Fibroblast of skin of right quadriceps (primary cell): ENCODE measurements at places on chromosomes 5 and 9.

- peak; percentile 97 for DNase-seq
Observed at GRCh38 chr5:138178516-138179276, at the start of the genes BRD8 and KIF20A. BRD8 (minus strand) TSS chr5:138178630; CDS start chr5:138178614, 16 bp downstream. KIF20A (plus strand) TSS chr5:138179112; CDS start chr5:138179681, 569 bp downstream.

GRCh38 chr5:135450336-135450735, 1.8 kb downstream of the TIFAB start:
- DNase-seq: no peak

- DNase-seq: no peak
Observed at GRCh38 chr9:123620239-123620638, 264.2 kb downstream of the CRB2 start.

DNA sequence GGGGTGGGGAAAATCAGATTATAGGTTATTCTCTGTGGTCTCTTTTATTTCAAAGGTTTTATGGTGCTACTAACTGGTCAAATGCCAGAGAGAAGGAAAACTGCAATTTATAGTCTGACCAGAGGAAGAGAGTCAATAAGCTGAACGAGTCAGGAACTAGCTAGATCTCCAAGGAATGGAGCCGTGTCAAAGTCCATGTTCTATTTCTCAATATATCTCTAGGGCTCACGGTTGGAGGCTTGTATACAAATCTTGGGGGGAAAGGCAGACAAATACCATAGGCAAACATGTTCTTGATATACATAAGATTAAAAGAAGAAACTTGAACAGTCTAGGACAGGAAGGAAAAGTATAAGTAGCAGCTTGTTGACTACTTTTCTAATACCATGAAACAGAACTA, 627.1 kb downstream of the PDE4D start:
- DNase-seq: no peak

GRCh38 chr5:78235289-78235688, 59.2 kb downstream of the AP3B1 start:
- peak; percentile 2 for DNase-seq

DNA sequence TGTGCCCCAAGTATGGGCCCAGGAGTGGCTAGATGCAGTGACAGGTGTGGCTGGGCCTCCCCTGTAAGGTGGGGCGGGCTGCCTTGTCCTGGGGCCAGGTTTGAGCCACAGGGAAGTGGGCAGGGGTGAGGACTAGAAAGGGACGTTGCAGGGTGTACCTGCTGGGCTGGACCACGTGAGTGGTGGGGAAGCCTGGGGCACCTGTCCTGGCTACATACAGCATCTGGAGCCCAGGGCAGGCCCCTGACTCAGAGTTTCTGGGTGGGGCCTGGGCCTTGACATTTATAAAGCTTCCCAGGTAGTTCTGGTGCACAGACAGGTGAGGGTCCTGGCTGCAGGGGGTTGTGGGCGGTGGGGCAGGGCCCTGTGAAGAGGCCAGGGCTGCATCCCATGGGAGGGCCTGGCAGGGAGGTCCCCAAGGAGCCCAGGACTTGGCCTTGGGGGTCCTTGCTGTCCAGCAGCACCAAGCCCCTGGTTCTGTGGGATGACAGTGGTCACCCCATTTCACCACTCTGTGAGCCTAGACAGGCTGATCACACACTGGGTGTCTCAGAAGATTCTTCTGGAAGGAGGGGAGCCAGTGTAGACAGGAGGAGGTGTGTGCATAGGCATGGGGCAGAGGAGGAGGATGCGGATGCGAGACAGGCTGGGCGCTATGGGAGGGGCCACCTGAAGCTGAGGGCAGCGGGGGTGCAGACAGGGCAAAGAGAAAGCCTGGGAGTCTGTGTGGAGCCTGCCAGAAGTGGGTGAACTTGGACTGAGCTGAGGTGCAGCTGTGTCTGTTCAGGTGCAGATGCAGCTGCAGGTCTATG, 94.0 kb downstream of the PHF2 start:
- peak; percentile 13 for DNase-seq

GRCh38 chr5:18970000-18970399, 1018.0 kb downstream of the CDH18 start:
- DNase-seq: no peak

GRCh38 chr5:143249851-143250250, 153.6 kb downstream of the NR3C1 start:
- DNase-seq: no peak

GRCh38 chr5:119328753-119329602, 26.8 kb upstream of the TNFAIP8 start:
- DNase-seq: peak; percentile 91

DNA sequence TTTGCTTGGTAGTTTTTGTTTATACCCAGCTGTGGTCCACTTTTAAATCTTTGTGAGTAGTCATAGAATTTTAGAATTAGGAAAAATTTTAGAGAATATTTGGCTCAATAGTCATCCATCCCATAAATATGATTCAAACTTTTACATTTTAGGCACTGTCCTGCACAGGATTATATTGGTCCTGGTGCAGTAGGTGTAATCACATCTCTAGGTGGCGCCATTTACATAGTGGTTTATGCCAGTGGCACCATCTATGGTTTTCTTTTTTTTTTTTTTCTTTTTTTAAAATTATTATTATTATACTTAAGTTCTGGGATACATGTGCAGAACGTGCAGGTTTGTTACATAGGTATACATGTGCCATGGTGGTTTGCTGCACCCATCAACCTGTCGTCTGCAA, 260.7 kb upstream of the KCNN2 start:
- peak; percentile 40 for DNase-seq

DNA sequence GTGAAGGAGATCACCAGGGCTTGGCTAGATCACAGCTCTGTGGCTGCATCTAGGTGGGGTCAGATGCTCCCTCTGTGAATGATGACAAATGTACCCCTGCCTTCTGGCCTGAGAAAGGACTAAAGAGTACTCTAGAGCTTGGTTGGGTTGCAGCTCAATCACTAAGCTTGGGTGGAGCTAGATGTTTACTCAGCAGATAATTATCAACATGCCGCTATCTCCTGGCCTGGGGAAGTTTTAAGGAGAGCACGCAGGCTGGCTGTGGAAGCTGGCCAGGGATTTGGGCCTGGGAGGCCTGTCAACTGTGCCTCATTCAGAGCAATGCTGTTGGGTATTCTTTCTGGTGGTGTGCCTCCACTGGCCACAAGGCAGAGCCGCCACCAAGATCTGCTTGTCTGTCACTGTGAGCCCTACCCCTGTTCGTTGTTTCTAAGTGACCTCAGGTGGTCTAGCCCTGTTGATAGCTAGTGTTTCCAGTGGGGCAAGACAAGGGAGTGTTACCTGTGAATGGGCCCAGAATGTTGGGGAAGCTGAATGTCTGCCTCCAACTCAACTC, 181.7 kb downstream of the ADGRV1 start:
- DNase-seq: no peak

DNA sequence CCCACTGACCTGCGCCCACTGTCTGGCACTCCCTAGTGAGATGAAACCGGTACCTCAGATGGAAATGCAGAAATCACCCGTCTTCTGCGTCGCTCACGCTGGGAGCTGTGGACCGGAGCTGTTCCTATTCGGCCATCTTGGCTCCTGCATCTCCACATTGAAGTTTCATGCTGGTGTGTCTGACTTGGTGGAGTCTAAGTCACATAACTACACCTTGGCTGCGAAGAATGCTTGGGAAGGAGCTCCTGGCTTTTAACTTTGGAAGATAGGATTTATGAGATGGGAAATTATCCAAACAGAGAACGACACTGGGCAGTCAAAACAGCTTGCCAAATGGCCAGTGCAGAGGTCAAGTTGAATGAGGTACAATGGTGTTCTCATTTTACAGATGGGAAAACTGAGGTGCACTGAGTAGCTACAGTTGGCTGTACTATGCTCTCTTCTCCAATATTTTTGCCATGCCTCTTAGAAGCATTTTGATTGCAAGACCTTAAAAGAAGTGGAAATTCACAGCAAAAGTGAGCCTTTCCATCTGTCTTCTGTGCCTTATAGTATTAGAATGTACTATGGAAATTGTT, 36.7 kb downstream of the CCDC192 start:
- no peak for DNase-seq

DNA sequence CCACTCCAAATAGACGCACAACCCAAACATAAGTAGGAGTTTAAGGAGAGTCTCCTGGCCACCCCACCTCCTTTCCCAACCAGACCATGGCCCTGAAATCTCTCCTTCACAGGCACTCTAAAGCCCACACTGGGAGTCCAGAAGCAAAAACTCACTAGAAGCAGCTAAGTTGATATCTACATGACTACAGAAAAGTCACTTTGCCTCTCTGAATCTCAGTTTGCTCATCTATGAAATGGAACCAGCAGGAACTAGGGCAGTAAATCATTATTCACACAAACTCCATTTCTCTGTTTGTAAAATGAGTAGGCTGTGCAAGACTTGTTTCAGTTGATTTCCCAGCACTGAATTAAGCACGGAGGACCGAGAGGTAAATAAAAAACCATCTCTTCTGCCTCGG, 4.1 kb upstream of the WWC1 start:
- DNase-seq: no peak

- DNase-seq: peak; percentile 83
Observed at GRCh38 chr9:70924895-70925547, 196.4 kb downstream of the TRPM3 start.

- DNase-seq: no peak
Observed at GRCh38 chr5:15683332-15683731, 183.4 kb downstream of the FBXL7 start.

GRCh38 chr5:169139480-169140050, 161.4 kb downstream of the SLIT3 start:
- DNase-seq: no peak

GRCh38 chr5:37951946-37952721, 112.3 kb upstream of the GDNF start:
- no peak for DNase-seq

GRCh38 chr5:88515881-88516819, 247.5 kb upstream of the TMEM161B start:
- DNase-seq: no peak

- no peak for DNase-seq
Observed at GRCh38 chr5:164332349-164333196, 827.2 kb downstream of the MAT2B start.

GRCh38 chr5:121497176-121497575, 354.5 kb upstream of the FTMT start:
- peak; percentile 6 for DNase-seq

GRCh38 chr5:5800801-5801761, 378.6 kb downstream of the ICE1 start:
- DNase-seq: no peak

DNA sequence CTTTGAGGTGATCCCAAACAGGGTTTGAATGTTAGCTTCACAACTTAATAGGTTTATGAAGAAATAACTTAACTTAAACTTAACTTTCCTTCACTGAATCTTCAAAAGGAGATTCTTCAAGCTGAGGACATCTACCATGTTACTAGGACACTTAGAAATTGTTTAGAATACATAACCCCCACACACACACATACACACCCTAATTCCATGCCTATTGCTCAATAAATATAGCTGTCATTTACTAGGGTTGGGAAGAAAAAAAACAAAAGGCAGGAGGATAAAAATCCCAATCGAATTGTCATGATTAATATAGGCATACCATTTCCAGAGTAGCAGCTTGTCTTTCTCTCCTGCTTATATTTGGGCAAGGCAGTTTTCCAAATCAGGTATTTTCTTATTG, 68.3 kb downstream of the ALDH1A1 start:
- no peak for DNase-seq

- DNase-seq: peak; percentile 85
Observed at GRCh38 chr5:158609333-158610050, 490.2 kb downstream of the EBF1 start.

DNA sequence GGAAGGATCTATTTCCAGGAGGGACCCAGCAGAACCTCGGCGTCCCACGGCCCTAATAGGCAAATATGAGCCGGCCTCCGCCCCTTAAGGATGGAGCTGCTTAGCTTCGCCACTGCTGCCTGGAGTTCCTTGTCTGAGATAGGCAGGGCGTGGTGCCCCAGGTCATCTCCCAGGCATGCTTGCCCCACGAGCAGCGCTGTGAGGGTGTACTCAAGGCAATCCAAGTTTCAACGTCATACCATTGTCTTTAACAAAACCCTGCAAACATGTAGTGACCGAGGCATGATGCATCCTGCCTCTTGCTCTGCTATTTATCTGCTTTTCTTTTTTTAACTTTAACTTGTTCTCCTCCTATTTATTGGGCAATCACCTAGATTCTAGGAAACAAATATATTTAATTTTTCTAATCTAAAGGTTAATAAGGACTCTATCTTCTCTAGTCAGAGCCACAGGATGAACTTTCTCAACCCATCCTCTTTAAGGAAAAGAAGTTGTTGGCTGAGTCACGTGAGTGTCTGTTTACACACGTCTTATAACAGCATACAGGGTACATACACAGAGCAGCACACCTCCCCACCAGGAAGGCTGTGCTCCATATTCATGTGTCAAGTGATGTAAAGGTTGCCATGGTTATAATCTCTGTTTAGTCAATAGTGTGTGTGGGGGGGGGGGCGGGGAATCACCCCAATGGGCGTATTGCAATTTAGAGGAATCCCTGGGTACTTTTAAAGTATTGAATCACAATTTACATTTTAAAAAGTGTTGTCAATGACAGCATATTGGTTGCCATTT, 27.3 kb upstream of the ZSWIM6 start:
- peak; percentile 74 for DNase-seq

- DNase-seq: no peak
Observed at GRCh38 chr5:73749485-73750270, 123.7 kb downstream of the ARHGEF28 start.

GRCh38 chr9:132575005-132575609, 7.3 kb upstream of the BARHL1 start:
- peak; percentile 73 for DNase-seq

DNA sequence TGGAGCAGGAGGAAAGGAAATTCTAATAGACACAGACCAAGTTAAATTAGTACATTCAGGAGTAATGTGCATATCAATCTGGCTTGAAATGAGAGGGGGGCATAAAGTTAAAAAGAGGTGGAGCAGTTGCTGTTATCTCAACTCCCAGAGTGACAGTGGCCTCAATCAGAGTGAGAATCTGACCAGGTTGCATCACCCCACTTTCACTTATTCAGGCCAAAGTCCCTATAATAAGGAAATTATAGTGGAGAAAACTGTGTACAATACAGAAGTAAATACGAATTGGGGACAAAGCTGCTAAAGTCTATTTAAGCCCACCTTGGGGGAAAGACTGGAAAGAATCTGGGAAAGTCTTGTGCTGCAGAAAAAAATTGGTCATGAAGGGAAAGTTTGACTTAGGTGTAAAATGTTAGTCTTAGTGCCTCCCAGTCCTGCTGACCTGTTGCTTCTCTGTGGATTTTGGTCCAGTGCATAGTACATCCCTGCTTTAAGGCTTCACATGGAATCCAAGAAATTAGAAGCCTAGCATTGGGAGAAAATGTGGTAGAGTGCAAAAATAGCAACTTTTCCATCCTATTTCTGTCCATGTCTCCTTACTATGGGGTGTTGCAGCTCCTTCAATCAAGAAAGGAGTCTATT, 27.9 kb downstream of the MROH2B start:
- DNase-seq: no peak
